ENCODE measurements at places on chromosomes 5 and 9.
A peak's percentile ranks its signal among the peaks of the same experiment; 100 is the strongest.

DNA sequence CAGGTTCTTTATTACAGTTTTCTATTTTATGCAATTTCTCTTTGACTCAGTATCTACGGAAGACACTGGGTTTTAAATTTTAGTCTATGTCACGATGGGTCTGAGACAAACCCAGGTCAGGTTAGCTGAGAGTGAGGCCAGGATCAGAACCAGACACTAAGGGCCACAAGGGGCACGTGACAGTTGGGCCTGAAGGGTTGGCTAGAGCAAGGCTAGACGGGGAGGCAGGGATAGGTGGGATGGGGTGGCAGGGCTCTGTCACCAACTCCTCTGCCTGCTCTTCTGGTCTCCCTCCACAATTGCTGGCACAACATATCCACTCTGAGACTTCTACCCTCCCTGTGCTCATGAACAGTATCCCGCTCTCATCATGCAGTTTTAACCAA is 76.4 kb downstream of the MED27 start:
- no peak for DNase-seq

DNA sequence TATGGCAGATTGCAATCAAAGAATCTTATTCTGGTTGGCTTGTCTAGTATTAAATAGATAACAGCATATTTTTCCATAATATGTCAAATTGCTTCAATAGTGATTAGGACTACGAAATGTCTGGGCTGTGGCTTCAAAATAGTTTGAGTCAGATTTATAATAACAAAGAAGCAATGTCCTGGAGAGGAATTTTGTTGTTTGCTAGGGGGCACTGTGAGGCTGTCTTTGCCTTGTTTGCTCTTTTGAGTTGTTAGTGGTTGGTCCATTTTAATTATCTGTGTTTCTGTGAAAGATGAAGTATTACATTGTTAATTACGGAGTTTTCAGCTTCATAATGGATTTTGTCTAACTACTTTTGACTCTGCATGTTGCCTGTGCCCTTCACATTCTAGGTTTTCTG is 713.6 kb downstream of the TLE4 start:
- peak; percentile 37 for DNase-seq

GRCh38 chr9:137461663-137462395 is 2.7 kb upstream of the NSMF start:
- DNase-seq: peak; percentile 82

DNA sequence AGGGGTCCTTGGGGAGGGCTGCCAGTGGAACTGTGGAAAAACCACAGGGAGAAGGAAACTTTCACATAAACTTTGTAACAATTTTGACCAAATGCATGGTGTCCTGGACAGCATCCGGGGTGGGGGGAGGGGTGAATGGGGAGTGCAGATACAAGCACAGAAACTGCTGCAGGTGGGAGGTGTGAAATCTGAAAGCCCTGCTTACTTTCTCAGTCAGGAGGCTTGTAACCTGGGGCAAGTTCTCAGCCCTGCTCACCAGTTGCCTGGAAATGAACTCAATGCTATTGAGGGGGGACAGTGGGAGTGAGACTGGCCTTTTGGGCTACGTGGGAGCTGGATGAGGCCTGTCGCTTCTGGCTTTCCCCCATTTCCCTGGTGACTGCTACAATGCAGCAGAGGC is 694.5 kb upstream of the ZNF608 start:
- DNase-seq: no peak

- peak; percentile 85 for DNase-seq
These were observed at the start of gene GNG10 for GRCh38 chr9:111661150-111661801. Gene GNG10, plus strand, starts transcription at chr9:111661605. Its CDS starts 30 bp downstream, at chr9:111661635.

- peak; percentile 54 for DNase-seq
These were observed 16.1 kb upstream of the CRB2 start for GRCh38 chr9:123339666-123340510.

GRCh38 chr5:115843444-115844130 is 1.9 kb downstream of the AP3S1 start:
- no peak for DNase-seq

DNA sequence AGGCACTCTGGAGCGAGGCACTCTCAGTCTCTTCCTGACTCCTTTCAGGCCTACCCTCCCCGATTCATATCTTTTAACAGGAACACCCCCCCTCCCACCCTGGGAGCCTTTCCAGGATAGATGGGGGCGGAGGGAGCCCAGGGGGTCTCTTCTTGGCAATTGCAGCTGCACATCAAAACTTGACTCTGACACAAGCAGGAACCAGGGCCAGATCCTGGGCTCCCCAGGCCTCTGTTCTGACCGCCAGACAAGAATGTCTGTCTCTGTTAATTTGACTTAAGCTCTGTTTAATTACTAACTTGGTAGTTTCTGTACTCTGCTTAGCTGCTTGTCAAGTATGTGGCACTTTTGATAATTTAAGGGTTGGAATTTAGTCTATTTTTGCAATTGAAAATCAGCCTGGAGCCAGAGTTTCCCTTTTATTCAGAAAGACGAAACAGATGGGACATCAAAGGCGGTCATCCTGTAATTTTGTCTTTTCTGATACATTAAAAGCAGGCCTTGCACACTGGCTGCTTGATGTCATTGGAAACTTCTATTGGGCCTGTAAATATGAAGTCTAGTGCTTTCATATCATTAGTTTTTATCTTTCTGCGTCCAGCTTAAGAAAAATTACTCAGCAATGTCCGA is 43.3 kb downstream of the ACTL7B start:
- no peak for DNase-seq

DNA sequence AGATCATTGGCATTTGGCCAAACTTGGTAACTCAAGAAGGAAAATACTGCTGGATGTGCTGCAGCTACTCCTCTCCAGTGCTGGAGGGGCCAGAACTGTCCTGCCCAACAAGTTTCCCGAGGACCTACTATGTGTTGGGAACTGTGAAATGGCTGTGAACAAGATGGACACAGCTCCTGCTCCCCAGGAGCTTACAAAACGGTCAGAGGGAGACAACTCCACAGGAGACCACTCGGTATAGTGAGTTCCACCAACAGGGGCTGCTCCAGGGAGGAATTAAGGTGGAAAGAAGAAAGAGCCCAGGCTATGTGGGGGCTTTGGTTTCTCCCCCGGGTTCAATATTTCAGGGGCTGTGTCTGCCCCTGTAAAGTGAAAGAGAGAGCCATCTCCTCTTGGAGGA is 78.8 kb downstream of the GNA14 start:
- no peak for DNase-seq

DNA sequence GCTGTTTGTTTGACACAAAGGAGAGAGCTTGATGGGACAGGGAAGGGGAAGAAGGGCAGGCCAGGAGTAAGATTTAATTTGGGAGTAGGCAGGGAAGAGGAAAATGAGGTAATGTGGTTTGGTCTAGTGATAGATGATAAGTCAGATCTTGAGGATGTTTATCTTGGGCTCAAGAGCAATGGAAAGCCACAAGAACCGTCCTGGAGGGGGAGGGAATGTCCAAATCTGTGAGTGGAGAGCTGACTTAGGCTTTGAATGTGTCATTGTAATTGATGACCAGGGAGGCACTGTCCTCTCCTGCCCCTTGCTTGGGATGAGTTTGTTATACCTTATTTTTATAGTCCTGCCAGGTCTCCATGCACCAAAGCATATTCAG is 37.5 kb downstream of the MAMDC2 start:
- no peak for DNase-seq

GRCh38 chr5:3077684-3078083 is 326.2 kb upstream of the IRX2 start:
- DNase-seq: peak; percentile 23

- no peak for DNase-seq
These were observed 438.3 kb downstream of the TAF11L14 start for GRCh38 chr5:18072600-18072999.

DNA sequence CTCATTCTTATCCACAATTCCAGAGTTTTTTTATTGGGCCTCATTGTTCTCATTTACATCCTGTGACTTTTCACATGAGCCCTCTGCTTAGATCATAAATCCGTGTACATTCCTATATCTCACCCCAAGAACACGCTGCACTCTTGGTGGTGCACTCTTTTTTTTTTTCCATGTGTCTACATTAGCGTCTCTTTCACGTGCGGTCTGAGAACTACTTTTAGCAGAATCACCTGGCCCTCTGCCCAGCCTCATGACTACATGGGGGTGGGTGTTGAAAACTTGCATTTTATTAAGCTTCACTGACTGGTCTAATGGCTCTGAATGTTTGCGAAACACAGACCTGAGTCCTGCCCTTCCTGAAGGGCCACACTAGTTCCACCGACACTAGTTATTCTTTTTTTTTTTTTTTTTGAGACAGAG is 18.6 kb downstream of the C9orf57 start:
- DNase-seq: no peak

DNA sequence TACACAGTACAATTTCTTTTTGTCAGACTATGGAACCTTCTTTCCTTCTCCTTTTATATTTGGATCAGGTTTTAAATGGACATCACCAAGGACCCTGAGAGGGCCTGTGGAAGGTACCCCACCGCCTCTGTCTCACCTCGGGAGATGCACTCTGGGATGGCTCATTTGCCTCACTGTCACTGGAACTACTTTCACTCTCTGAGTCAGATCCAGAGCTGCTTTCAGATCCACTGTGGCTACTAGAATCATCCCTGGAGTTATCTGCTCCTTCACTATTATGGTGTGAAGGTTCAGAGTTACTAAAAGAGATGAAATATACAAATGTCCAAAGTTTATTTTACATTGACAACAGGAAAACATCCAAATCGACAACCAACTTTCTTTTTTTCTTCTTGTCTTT is 24.6 kb downstream of the LEAP2 start:
- no peak for DNase-seq

DNA sequence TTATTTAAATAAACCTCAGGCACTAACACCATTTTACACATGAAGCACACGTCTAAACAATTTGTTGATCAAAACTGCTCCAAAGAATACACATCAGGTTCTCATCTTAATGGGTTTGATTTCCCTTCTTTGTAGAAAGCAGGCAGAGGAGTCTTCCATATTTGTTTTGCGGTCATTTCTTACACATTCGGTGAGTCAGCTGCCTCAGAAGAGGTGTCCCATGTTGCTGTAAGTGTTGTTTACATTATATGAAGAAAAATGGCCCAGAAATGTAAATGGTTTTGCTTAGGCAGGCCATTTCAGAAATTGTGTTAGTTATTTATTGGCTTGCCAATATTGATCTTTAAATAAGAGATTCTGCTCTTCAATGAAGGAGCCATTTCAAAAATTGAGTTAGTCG is 325.8 kb downstream of the TENT4A start:
- no peak for DNase-seq

DNA sequence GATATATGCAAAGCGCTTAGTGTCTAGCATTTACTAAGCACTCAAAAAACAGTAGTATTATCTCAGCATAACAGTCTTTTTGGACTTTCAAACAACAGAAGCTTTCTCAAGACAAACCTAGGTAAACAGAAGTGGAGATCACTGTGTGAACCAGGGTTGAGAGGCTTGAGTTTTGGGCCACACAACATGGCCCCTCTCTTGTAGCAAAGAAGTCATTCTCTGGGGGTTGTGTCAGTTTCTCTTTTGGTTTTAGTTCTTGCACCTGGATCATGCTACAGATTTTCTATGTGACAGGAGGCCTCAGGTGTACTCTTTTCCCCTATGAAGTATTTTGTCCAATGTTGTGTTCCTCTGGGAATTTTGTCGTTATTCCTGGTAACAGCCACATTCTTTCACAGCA is 30.0 kb downstream of the INSYN2B start:
- DNase-seq: no peak

- no peak for DNase-seq
These were observed 45.8 kb downstream of the LRRTM2 start for GRCh38 chr5:138829341-138829740.

- DNase-seq: no peak
These were observed 20.5 kb downstream of the MSX2 start for GRCh38 chr5:174744896-174745295.

DNA sequence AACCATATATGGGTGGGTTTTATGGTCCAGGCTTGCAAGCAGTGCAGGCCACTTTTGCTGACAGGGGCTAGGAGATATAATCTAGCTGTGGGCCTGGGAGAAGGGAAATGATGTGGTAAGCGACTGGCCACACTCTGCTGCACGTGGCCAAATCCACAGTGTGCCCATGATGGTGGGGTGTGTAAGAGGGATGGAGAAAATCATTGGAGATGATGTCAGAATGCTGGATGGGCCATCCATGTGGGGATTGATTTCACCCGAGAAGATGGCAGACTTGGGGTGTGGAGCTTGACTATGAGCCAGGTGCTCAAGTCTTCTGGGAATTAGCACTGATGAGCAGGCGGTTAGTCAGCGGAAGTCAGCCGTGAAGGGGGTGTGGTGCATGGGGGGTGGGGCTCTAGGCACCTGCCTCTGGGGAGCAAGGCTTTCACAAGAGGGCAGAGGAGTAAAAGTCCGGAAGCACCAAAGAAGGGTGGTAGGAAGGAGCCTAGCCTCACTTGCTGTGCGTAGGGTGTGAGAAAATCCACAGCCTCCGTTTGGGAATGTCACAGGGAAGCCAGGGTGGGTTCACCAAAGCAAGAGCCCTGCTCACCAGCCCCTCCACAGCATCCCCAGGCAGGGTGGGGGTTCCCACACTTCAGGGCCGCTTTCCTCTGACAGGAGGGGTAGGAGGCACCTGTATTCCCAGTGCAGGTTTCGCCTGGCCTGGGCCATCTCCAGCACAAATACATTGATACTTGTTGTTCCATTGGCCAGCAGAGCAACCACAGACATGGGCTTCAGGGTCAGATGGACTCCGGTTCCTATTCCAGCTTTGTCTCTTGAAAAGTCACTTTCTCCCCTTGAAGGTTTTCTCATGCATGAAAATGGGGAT is 44.5 kb upstream of the ANGPTL2 start:
- DNase-seq: no peak

DNA sequence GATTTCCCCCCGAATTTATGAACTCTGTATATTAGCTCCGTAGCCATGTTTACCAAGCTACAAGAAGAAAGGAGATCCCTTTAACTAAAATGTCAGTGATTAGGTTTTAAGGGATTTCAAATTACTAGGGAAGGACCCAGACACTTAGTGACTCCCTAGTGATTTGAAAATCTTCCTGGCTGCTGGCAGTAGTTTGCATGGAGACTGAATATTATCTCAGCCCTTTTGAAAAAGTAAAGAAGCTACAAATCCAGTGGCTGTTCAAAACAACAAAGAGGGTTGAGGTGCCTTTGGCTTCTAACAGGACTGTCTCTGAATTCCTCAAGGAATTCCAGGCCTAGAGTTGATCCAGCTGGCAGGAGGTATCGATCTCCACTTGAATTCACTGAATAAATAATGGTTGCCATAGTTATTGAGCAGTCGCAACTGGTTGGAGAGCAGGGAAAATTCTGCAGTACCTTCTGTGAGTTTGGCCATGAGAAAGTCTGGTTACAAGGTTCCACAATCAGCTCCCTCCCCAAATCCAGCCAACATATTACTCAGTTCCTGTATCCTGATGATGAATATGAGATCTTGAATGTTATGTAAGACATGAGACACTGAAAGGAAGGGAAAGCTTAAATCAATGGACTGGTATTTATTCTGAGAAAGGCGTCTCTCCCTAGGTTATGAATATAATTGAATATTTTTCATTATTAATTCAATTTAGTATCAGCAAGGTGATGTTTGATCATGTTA is 37.7 kb downstream of the NR4A3 start:
- peak; percentile 62 for DNase-seq
